ENCODE measurements at places on chromosomes 4 and X.

DNA sequence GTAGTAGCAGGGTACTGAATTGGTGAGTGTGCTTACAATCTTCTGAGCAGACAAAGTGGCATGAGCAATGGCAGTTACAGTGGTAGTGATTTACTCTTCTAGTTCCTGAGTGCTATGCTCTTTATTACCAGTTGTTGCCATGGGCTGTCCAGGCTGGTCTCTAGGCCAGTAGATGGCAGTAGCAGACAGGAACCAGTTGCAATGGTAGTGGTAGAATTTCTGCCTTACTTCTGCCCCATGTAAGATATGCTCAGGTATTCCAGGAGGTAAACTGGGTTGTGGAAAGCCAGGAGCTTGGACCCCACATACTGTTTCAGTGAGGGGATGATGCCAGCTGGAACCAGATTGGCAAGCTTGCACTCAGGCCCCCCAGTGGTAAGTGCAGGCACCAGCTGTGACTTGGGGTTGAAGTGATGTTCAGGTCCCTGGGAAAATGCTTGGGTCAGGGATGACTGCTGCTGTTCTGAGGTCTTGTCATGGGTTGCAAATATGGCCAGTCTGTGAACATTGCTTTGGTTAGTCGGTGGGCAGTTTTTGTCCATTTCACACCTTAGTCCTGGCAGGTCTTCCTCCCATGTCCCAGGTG lies 63.0 kb upstream of the ZXDB start:
- DNase-seq = no peak

GRCh38 chr4:169601016-169601771 lies 11.2 kb downstream of the NEK1 start:
- no peak for DNase-seq

GRCh38 chr4:76902233-76902890 lies 4.4 kb upstream of the SOWAHB start:
- no peak for DNase-seq

- DNase-seq = peak; percentile 56
Measured at GRCh38 chr4:109702950-109703663, at the start of gene CASP6. TSS of gene CASP6 (minus strand) at chr4:109703445. CDS start at chr4:109703395, 50 bp downstream.

DNA sequence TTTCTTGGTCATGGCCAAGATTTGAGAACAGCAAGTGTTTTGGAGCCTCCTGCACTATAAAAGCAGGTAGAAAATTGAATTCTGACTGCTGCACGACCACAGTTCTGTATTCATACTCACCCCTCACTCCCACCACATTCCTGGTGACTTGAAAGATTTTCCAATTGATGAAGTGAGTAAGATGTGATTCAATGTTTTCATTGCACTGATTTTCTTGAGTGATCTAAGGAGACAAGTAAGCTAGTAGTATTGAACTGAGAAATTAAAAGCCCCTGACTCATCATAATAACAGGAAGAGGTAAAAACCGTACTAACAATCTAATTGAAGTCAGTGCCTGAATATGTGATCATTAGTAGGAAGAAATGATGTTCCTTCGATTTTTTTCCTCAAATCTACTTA lies 6.1 kb upstream of the SEC24D start:
- no peak for DNase-seq

GRCh38 chr4:1499465-1499864 lies 93.2 kb upstream of the NKX1-1 start:
- DNase-seq = no peak

GRCh38 chr4:40299811-40300292 lies 35.3 kb upstream of the CHRNA9 start:
- no peak for DNase-seq

DNA sequence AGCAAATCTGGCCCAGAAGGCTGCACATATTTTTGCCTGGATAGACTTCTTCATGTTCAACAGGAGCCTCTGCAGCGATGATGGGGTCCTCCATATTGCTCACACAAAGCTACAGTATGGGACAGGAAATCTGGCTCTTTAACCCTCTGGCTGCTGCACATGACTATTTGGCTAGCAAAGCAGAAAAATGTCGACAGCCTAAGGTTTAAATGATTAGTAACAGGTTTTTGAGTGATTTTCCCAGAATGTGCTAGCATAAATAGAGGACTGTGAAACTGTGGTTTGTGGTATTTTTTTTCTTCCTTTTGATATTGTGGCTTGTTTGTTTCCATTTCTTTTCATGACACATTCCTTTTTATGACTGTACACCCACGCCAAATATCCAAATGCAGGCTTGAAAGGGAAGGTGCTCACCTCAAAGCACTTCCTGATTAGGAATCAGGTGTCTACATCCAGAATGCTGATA lies 120.2 kb upstream of the GK2 start:
- no peak for DNase-seq

DNA sequence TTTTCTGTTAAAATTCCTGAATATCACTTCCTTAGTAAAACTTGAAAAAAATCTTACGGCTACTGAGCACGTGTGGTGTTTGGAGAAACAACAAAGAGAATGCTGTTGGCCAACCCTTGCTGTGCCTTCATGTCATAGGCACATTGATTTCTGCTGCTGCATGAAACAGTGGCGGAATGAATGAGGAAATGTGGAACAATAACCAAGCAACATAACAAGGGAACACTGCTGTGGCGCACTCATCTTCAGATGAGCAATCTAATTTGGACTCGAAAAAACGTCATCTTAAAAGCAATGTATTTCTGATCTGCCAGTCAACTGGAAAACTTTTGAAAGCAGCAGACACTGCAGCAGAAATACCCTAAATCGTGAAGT lies 51.4 kb downstream of the PROM1 start:
- DNase-seq = no peak

- DNase-seq = no peak
Measured at GRCh38 chrX:16870862-16871815, 977 bp upstream of the RBBP7 start.

- DNase-seq = no peak
Measured at GRCh38 chr4:118770741-118771187, 65.2 kb downstream of the SEC24D start.

- DNase-seq = no peak
Measured at GRCh38 chr4:26083987-26084386, 170.0 kb downstream of the SMIM20 start.

DNA sequence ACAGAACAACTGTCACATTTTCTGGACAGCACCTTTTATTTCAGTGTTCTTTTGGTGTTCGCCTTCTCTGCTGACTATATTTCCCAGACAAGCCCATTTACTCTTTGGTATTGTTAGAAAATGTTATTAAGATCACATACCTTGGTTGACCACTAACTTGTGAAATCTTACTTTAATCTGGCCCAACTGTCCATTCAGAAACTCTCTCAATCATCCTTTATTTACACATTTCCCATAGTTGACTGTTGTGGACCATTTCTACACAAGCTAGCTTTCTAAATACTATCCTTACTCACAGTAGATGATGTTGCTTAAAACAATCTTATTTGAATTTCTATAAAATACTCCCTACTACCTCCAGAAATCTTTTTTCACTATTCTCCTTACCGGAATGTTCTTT lies 64.7 kb downstream of the QRFPR start:
- no peak for DNase-seq

GRCh38 chr4:13678186-13678924 lies 50.8 kb upstream of the BOD1L1 start:
- DNase-seq = no peak

GRCh38 chrX:119206203-119206602 lies 29.9 kb upstream of the PGRMC1 start:
- DNase-seq = no peak

DNA sequence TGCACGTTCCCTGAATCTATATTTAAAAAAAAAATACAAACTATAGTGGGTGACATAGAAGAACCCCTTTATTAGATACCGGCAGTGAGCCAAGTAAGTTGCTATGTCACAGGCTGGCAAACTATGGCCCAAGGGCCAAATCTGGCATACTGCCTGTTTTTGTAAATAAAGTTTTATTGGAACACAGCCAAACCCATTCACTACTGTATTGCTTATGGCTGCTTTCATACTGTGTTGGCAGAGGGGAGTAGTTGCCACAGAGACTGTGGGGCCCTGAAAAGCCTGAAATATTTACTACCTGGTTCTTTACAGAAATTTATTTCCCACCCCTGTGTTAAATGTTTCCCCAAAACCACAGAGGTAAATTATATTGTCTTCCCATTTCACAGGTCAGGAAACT lies 71.2 kb upstream of the EGFL6 start:
- no peak for DNase-seq

- DNase-seq = no peak
Measured at GRCh38 chrX:96407072-96407471, 277.6 kb upstream of the DIAPH2 start.

DNA sequence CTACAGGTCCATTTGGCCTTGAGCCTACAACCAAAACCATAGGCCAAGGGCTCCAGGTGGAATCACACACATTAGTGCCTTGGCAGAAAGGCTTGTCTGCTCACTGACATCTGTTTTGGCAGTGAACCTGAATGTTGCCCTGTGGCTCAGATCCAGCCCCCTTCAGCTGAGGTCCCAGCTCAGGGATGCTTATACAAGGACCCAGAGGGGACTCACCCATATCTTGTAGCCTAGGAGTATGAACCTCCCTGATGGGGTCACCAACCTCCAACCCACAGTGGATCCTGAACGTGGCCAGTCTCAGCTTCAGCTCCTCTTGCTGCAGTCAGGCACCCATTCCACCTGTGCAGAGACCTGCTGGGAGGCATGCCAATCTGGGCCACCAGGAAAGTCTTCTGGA lies 50.8 kb upstream of the HMX1 start:
- no peak for DNase-seq

DNA sequence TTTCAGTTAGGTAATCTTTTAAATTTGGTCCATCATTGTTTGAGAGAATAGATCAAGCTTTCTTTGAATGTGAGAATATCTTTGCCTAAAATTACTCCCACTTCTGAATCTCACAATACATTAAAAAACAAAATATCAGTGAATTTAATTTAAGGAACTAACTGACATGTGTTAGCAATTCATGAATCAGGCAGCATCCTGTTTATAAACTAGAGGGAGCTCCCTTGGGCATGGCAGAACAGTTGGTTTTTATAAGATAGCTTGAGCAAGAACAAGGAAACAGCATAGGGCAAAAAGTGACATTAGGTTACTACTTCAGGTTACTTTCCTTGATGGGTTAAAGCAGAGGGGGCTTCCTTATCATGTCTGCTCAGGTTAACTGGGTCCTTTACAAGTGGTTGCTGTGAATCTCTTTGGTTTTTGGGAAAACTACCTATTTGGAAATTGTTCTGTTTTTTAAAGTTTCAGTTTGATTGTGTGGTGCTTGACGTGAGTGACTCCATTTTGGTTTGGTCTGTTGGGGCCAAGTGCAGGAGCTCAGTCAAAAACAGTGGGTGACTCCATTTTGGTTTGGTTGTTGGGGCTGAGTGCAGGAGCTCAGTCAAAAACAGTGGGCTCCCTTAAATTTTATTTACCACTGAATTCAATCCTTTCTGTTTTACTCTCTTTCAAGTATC lies 68.0 kb downstream of the PPEF2 start:
- DNase-seq = no peak

- DNase-seq = no peak
Measured at GRCh38 chr4:81845273-81845672, 373.6 kb upstream of the RASGEF1B start.

DNA sequence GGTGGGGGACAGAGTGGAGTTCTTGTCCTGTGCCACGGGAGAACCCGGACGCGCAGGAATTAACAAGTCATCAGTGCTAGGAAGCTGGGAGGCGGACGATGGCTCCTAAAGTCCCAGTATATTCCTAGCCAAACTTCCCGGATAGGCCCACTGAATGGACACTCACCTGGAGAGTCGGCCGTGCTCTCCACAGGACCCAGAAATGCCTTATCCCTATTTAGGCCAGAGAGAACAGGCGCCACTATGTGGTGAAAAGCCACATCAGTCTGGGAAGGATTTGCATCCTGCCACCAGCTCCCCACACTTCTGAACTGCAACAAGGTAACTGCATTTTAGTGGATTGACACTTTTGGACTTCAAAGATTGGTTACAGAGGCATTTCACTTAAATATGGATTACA lies 1.1 kb downstream of the CFAP299 start:
- DNase-seq = no peak

DNA sequence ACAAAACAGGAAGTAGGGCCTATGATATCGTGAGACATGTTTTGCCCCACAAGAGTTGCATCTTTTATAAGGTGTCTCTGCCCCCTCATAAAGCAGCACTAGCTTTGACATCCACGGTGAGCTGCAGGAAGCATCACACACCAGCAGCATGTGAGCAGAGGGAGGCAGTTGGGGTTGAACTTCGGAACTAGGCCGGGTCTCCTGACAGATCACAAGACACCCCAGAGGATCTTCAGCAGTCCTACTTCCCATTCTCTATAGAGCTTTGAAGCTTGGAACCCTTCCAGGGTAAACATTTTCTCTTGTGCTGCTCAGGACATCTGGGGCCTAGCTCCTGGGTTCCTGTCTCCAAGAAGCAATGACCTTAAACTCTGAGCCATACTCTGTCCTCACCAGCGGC lies 27.5 kb downstream of the YY2 start:
- DNase-seq = no peak

DNA sequence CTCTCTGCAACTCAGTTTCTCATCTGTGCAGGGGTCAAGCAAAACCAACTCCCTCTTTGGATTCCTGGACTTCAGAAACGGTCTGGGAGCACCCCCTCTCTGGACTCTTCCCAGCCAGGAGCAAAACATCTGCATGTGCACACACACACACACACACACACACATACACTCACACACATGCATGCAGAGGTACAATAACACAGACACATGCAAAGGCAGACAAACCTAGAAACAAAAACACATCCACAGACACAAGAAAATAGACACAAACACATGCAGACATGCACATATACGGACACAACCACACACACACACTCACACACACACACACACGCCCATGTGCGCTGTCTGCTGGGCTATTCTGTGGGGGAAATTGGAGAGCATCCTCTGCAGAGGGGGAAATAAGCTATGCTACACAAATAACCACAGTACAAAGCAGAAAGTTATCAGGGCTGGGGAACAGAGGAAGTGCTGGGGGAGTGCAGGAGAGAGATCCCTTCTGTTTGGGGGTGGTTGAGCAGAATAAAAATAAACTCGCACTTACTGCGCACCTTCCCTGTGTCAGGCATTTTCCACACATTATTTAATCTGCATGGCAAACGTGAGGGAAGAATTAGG lies 19.9 kb downstream of the IQSEC2 start:
- DNase-seq = no peak

- DNase-seq = no peak
Measured at GRCh38 chrX:63664741-63665140, 120.3 kb downstream of the ARHGEF9 start.

DNA sequence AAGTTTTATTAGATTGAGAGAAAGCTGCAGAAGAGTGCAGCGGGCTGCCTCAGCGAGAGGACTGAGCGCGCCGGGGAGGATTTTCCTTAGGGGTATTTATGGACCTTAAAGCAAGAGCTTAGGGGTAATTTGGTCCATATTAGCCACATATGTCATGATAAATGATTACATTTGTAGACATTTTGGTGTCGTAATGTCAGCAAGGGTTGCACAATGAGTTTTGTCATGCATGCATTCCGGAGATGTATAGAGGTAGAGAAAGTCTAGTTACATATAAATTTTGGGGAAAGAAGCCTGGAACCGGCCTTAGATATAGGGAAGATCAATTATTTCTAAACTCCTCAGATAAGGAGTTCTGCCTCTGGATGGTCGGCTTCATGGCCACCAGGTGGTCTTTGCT lies 10.0 kb downstream of the MGST2 start:
- no peak for DNase-seq
